Stimulated activated CD4-positive, alpha-beta T cell treated with anti-CD3 and anti-CD28 coated beads, Interleukin-1b, Interleukin-23, amount 100 ng/mL, for 4 hours (primary cell): ENCODE measurements at places on chromosomes 6 and 20.

DNA sequence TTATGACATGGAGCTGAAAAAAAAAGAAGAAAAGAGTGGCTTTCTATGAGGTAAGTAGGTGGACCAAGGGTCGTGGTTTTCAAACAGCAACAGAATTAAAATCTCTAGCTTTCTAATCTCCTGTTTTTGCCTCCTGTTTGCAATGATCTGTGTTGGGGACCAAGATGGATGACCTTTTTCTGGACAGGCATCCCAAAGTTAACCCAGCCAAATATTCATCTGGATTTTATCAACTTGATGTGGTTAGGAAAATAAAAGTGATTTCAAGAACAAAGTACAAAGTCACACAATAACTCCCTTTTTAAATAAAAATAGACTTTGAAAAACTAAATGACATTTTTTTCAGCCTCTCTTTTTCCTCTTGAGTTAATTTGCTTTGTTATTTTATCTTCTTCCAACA lies 282.1 kb upstream of the PRDM1 start:
- no peak for DNase-seq

- DNase-seq, result no peak
These were observed 37.6 kb upstream of the CST7 start for GRCh38 chr20:24911461-24911860.

DNA sequence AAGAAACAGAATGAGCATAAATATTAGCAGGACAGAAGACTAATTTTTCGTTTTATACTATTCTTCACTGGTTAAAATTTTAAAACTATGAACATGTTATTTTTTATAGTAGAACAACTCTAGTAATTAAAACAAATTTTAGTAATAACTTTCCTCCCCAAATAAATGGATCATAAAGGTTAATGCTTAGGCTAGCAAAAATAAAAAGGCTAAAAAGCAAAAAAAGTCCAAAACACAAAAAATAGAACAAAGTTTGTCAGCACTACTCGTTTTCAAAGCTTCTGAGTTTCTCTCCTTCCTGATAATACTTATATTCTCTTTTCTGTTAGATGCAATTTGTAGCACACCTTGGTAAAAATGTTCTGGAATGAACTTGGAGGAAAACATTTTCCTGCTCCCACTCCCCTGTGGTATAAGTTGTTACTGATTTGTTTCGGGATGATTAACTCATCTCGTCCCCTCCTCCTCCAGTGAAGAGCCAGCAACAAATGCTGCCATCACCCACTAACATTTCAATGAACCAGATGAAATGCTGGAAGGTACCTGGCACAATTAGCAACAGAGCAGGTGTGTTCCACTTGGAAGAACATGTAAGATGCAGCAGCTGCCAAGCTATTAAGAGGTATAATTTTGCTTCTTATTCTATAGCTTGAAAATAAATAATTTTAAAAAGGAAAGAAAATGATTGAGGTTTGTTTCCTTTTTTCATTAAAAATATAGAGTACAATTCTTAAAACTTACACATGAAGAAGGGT lies 130.5 kb downstream of the MYB start:
- no peak for DNase-seq

GRCh38 chr6:77034161-77034560 lies 429.1 kb downstream of the HTR1B start:
- no peak for DNase-seq

- no peak for DNase-seq
These were observed 97.0 kb downstream of the SLC23A2 start for GRCh38 chr20:4904127-4904860.

GRCh38 chr6:53837865-53838769 lies 43.3 kb downstream of the LRRC1 start:
- no peak for DNase-seq

GRCh38 chr6:21200134-21200870 lies 393.2 kb upstream of the SOX4 start:
- DNase-seq, result no peak

DNA sequence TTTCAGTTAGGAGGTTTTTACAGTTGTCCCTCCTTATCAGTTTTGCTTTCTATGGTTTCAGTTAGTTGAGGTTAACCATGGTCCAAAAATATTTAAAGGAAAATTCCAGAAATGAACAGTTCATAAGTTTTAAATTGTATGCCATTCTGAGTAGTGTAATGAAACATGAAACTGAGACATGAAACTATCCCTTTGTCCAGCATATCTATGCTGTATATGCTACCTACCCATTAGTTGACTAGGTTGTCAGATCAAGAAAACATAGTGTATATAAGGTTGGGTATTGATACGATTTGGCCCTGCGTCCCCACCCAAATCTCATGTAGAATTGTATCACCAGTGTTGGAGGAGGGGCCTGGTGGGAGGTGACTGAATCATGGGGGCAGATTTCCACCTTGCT lies 39.1 kb downstream of the VGLL2 start:
- no peak for DNase-seq

DNA sequence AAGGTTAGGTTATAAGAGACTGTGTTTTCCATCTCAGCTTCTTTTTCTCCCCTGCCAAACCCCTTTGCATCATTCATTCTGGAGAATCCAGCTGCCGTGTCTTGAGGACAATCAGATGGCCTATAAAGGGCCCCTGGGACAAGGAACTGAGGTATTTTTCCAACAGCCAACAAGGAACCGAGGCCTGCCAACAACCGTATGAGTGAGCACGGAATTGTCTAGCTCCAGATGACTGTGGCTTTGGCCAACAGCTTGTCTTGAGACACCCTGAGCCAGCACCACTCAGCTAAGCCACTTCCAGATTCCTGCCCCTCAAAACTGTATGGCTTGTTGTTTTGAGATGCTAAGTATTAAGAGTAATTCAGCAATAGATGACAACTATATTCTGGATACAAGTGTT lies 433.7 kb upstream of the HSF2 start:
- no peak for DNase-seq

DNA sequence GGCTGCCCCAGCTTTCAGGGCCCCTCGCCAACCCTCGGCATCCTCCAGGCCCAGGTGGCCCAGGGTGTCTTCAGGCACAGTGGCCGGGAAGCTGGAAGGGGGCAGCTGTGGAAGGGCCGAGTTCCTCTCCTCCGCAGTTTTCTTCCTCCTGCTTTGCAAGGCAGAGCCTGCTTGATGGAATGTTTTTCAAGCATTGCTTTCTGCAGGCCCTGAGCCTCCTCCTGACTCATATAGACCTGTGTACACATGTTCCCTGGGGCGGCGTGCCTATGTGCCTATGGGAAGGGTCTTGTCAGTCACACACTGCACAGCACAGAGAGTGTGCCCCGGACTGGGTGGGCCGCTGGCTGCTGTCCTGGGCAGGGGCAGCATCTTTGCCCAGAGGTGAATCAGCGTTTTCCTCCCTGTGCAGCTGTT lies 107.5 kb downstream of the ERMARD start:
- DNase-seq, result no peak

GRCh38 chr6:151300267-151300991 lies 60.7 kb downstream of the AKAP12 start:
- no peak for DNase-seq

GRCh38 chr6:116761779-116762178 lies 3.7 kb downstream of the FAM162B start:
- no peak for DNase-seq

GRCh38 chr20:64092258-64093012 lies 8.2 kb upstream of the LKAAEAR1 start:
- DNase-seq, result no peak

- no peak for DNase-seq
These were observed 41.7 kb upstream of the MPC1 start for GRCh38 chr6:166424431-166424830.

- no peak for DNase-seq
These were observed 25.5 kb downstream of the LMBRD1 start for GRCh38 chr6:69771158-69771906.

DNA sequence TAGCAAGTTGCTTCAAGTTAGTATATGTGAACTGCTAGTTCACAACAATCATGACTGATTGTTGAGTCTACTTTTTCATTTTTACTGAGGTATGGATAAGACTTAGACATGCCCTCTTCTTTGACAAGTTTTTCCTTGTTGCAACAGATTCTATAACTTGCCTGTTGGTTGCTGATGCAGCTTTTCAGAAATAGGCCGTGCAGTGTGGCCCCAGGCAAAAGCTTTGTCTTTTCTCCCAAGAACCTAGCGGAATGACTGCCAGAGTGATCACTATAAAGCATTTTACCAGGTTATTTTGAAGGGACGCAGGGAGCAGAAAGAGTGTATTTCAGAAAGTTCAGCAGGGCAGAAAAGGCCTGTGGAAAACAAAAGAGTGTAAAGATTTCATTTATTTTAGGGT lies 16.0 kb downstream of the HECA start:
- DNase-seq, result no peak

DNA sequence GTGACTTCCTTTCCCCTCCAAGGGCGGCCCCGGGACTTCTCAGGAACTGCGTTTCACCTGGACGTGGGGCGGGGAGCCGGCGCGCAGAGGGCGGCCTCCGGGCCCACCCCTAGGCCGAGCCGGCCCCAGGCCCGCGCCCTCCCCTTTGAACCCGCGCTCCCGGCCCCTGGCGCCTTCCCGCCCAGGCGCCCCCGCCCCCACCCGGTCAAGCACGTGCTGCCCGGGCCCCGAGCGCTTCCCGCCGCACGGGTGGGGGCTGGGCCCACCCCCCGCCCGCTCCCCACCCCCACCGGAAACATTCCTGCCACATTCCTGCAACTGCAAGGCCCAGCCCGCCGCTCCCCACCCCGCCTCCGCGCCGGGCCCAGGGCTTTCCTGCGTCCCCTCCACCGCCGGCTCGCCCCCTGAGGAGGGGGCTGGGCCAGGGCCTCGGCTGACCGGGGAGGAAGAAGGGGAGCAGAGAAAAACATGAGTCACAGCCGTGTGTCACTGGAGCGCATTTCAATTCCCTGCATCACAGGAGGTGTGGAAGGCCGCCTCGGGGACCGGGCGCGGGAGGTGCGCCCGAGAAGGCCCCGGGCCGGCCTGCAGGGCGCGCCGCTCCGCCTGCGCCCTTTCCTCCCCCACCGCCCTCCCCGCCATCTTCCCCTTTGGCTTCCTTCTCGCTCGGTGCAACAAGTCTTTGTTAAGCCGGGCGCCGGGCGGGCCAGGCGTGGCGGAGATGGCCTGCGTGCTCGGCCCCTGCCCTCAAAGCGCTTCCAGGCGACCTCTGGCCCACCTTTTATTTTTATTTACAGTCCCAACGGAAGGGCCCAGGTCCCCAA lies 1.2 kb upstream of the HMGA1 start:
- DNase-seq, result peak; percentile 61

- no peak for DNase-seq
These were observed 123.1 kb downstream of the GRIK2 start for GRCh38 chr6:101516578-101516977.

DNA sequence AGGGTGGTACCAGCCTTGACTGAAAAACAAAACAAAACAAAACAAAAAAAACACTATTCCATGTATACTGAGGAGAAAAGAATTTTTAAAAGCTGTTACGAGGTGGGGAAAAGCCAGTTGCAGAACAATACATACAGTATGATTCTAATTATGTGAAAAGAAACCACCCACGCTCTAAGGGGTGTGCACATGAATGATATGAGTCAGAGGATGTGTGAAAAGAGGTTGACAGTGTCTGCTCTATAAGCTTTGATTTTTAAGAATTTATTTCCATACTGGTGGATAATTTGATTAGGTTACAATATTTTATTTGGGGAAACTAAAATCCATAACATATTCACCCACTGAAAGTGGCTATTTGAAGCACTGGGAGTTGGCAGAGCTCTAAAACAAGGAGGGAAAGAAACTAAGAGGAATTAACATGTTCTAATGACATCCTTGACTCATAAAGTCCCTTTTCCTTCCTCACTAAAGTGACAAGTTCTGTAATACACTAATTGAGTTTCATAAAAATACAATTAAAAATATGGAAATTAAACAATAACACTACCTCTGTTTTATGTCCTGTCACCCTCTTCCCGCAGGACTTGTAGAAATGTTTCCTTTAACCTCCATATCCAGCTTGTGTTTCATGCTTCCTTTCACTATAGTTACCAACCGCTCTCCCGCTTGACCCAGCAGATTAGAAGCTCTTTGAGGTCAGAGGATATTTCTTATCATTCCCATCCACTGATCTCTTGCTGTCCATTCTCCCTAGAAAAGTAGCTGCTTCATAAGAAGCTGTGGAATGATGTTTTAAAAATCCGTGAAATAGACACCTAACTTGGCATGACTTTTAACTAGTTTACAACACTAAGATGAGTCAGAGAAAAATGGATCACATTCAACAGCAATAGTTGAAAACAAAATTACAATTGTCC lies 118.6 kb upstream of the CCDC28A start:
- DNase-seq, result no peak

DNA sequence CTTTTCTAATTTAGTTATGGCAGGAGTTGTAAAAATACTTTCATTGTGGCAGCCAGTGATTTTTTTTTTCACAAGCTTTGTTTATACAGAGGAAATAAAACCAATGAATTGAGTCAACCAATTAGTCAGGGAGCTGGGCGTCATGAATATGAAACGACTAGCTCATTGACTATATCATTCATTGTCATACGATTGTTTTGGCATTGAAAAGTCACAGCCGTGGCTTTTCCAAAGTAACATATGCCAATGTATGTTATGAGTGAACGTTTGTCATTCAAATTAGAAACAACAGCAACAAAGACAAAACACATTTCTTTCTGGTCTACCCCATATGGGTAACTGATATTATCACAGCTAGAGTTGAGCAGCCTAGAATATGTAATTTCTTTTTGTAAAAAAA lies 810.6 kb downstream of the EPHA7 start:
- DNase-seq, result no peak

- DNase-seq, result no peak
These were observed 194.0 kb downstream of the MYLK4 start for GRCh38 chr6:2556761-2557160.

DNA sequence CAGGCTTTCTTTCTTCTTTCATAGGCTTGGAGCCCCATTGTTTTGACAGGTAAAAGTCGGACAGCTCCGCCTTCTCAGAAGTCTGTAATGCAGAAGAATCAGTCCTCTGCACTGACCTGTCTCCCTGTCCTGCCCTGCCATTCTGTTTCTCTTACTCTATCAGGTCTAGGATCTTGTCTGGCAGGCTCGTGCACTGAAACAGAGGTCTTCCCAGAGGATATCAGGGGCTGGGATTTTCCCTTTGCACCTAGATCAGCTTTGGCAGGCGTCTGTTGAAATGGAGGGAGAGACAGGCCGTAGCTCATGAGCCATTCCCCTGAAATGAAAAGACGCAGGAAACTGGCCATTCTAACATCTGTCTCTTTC lies 25.0 kb downstream of the KIF3B start:
- DNase-seq, result no peak

DNA sequence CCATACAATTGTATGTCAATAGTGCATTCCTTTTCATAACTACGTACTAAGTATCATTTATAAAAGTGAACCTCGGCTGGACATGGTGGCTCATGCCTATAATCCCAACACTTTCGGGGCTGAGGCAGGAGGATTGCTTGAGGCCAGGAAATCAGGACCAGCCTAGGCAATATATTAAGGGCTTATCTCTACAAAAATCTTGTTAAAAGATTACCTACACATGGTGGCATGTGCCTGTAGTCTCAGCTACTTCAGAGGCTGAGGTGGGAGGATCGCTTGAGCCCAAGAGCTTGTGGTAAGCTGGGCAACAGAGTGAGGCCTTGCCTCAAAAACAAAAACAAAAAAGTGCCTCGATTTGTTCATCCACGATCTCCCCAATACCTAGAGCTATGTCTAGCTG lies 449.7 kb upstream of the SULF2 start:
- no peak for DNase-seq

- DNase-seq, result no peak
These were observed 39.5 kb upstream of the LAMP5 start for GRCh38 chr20:9474835-9475415.

- DNase-seq, result no peak
These were observed 8.5 kb downstream of the RMND1 start for GRCh38 chr6:151443454-151443853.
